ENCODE measurements at places on chromosomes 13 and 19.

GRCh38 chr19:35214766-35215422 lies 13.6 kb downstream of the FAM187B start:
- DNase-seq: no peak

- DNase-seq: no peak
These were observed 15.6 kb downstream of the EMP3 start for GRCh38 chr19:48340995-48341394.

GRCh38 chr13:100510208-100510957 lies 78.2 kb downstream of the GGACT start:
- DNase-seq: no peak

- DNase-seq: no peak
These were observed 240.3 kb downstream of the SPRY2 start for GRCh38 chr13:80100636-80101035.

DNA sequence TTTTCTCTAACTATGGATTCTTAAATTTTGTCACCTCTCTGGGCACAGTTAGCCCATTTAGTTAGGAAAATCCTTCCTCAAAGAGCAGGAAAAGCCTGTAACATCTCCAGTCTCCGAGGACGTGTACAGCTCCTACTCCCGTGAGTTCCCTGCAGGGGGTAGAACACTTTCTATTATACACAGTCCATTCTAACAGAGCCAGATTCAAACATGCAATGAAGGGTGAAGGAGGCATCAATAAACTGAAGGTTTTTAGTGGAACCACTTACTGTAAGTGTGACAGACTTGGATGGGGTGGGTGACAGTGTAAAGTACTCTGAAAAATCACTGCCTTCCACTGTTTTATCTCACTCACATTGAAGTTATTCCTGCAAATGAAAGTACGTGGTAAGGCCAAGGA lies 204.7 kb upstream of the DACH1 start:
- DNase-seq: no peak

GRCh38 chr13:88887045-88887662 lies 1216.0 kb downstream of the SLITRK5 start:
- DNase-seq: no peak

GRCh38 chr13:37747071-37747612 lies 122.4 kb downstream of the TRPC4 start:
- DNase-seq: no peak

Measured in stimulated activated CD4-positive, alpha-beta T cell treated with anti-CD3 and anti-CD28 coated beads, Interleukin-4, amount 100 ng/mL, for 4 hours (primary cell).